EL (cell line): ENCODE measurements at places on chromosomes 2 and 18.

GRCh38 chr2:160381425-160381951 is 112.1 kb downstream of the RBMS1 start:
- no peak for DNase-seq

DNA sequence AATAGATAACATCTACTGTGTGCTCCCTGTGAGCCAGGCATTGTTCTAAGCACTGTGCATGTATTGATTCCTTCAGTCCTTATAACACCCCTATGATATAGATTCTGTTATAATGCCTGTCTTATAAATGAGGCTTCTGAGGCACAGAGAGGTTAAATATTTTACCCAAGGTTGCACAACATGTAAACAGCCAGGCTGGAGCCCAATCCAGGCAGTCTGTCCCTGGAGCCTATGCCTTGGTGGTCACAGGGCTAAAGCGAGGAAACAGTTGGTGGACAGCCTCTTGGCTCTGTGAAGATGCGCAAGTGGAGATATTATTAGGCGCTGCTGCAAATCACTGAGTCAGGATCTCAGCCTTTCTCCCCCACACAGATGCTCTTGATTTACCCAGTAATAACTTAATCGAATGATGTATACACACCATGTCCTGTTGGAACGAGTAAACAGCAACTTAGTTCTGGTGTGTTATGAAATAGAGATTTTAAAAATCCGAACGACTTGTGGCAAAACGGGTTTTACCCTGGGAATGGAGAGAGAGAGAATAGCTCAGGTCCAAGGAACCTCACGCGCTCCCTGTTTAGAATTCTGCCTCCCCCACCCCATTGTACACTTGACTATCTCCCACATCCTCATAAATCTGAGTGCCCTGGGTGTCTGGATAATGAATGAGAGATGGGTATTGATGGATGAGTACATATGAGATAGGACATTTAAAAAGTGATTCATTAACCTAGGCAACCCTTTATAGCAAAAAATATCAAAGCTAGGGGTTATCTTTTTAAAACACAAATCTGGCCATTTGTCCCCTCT is 231.9 kb downstream of the BCL2 start:
- DNase-seq: no peak

GRCh38 chr2:45128580-45128997 is 119.3 kb upstream of the SIX2 start:
- peak; percentile 99 for DNase-seq

DNA sequence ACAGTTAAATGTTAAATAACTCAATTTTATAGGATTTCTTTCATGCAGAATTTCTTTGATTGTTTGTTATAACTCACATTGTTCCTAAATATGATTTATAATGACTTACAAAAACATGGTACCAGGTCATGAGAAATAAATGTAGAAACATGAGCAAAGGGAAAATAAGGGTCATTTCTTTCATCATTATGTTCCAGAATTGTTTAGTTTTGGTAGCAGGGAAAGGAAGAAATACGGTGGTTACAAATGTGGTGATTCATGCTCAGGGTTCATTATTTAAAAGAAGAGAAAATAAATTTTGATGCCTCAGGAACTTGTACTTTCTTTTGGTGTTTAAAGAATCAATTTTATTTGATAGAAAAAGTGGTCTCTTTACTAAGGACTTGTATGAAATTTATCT is 4.4 kb downstream of the LYPD6B start:
- DNase-seq: no peak

- DNase-seq: no peak
Observed at GRCh38 chr2:85410584-85411404, 628 bp upstream of the CAPG start.

- peak; percentile 84 for DNase-seq
Observed at GRCh38 chr2:48343571-48344440, 186.1 kb upstream of the STON1 start.

GRCh38 chr2:179818546-179818945 is 42.9 kb downstream of the ZNF385B start:
- peak; percentile 55 for DNase-seq

DNA sequence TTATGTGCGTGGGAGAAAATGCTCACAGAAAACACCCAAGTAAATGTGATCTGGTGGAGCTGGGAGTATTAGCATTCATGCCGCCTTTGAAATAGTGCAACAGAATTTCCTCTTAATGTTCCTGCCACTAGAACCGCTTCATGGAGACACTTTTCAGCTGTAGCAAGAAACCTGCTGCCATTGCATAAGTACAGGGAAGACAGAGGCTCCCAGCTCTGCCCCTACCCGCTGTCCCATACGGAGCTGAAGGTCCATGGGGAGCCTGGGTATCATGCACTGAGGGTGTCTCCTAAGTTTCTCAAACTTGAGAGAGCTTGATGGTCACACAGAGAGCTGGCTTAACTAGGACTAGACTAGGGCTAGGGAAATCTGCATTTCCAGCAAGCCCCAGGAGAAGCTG is 49.6 kb downstream of the CRIM1 start:
- DNase-seq: no peak

GRCh38 chr18:10437837-10438236 is 16.6 kb upstream of the APCDD1 start:
- no peak for DNase-seq

DNA sequence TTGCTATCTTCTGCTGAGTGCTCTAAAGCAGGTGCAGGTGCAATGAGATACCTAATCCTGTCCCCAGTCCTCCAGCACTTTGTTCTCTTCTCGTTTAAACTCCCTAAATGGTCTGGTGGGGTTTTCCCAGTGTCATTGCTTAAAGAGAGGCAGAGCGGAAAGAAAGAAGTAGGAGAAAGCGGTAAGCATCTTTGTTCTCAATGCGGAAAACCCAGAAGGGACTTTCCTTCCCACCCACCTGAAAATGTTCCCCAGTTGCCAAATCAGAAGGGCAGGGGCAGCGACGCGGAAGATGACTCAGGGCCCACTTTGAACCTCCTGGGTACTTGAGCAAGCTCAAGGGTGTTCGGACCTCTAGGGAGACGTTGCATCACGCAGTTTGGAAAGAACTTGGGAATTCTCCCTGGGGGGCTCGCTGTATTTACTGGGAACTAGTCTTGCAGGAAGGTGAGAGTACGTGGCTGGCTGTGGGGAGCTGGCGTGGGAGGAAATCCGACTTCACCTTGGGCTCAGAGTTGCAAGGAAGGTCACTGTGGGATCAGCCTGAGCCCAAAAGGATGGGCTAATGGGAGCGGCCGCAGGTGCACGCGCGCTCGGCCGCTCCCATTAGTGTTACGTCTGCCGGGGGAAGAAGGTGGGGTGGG is 589 bp upstream of the SGPP2 start:
- no peak for DNase-seq

DNA sequence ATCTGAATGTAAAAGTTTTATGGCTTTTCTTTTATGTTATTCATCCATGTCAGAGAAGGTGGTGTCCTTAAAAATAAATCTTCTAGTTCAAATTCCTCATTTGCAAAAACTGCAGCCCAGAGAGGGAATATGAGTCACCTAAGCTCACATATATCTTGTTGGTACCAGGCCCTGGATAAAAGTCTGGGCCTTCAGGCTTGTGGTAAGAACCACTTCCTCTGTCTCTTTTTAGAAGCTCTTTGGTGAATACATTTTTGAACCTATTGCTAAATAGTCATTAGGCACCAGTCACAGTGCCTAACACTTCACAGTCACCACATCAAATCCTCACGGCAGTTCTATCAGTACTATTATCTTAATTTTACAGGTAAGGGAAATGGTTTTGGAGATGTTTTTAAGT is 199.2 kb downstream of the KCNS3 start:
- DNase-seq: peak; percentile 85

- no peak for DNase-seq
Observed at GRCh38 chr2:180169474-180169873, 162.4 kb upstream of the CWC22 start.

- DNase-seq: no peak
Observed at GRCh38 chr2:138500592-138501424, 762 bp upstream of the SPOPL start.

DNA sequence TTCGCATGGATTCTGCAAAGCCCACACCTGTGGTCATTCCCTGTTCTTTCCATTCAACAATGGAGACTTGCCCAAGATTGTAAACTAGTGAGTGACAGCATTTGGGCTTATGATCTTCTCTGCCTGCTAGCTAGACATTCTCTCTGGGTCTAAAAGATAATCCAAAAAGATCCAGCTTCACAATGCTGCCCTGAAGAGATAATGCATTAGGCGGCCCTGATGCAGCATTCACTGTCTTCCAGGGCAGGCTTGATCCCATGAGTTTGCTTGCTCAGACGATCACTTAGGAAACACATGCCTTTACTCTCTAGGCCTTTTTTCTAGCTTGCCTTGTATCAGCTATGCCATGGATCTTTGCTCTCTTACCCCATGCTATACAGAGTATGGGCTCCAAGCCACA is 196.1 kb downstream of the SETBP1 start:
- DNase-seq: no peak

DNA sequence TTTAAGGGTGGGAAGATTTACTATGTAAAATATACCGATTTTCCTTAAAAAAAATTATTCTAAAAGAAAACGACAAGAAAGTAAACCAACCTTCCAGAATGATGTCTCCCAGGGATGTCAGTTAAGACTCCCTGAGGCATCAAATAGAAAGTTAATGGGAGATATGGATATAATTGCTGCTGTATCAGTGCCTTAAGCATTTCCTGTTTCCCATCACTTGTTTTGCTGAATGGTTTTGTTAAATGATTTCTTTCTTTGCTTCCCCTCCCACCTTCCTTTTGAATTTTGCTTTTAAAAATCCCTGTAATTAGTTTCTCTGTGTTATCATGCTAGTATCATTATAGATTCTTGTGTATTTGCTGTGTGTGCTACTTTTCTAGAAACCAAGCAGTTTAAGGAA is 154.3 kb upstream of the CWC22 start:
- DNase-seq: no peak

GRCh38 chr2:23602116-23602515 is 217.1 kb downstream of the KLHL29 start:
- peak; percentile 97 for DNase-seq

- DNase-seq: no peak
Observed at GRCh38 chr2:2326068-2327040, 4.7 kb downstream of the MYT1L start.

GRCh38 chr18:57077786-57078552 is 68.9 kb upstream of the BOD1L2 start:
- no peak for DNase-seq

DNA sequence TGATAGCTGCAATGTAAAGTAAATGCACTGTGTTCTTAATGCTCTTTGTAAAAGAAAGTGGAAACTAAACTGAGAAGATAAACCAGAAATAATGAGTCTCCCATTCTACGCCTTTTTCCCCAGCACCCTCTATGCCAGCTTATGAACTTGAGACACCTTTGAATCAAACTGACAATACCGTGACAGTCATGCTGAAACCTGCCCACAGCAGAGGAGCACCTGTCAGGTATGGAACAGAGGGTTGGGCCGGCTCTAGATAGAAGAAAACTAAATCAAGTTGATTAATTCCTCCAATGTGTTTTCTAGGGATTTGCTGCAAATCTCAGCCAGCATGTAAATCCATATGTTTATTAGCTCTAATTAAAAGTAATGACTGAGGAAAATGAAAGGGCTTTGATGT is 520.6 kb upstream of the RAB12 start:
- no peak for DNase-seq

DNA sequence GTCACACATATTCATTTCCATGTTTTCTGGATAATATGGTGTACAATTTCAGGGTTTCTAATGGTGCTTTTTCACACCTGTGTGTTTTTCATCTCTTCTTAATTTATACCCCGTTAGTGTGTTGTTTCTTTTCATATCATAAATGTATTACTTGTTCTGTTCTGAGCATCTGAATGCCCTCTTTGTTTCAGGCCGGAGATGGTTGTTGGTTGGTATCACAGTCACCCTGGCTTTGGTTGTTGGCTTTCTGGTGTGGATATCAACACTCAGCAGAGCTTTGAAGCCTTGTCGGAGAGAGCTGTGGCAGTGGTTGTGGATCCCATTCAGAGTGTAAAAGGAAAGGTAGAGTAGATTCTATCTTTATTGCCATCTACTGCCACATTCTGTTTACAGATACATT is 45.1 kb upstream of the TBR1 start:
- no peak for DNase-seq

DNA sequence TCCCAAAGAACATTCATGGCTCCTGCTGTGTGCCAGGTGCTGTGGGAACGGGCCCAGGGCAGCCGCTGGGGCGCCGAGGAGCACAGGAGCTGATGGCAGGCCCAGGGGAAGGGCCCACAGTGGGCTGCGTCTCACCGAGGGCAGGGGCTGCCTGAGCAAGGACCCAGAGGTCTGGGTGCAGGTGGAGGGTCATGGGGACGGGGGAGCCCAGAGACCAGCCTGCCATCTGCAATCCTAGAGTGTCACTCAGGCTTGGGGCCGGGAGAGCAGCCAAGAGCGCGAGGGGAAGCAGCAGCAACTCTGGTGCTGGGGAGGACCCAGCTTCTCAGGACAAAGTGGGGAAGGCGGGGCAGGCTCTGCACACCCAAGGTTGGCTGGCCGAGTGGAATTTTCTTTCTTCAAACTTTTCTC is 207.4 kb downstream of the HDAC4 start:
- DNase-seq: no peak

DNA sequence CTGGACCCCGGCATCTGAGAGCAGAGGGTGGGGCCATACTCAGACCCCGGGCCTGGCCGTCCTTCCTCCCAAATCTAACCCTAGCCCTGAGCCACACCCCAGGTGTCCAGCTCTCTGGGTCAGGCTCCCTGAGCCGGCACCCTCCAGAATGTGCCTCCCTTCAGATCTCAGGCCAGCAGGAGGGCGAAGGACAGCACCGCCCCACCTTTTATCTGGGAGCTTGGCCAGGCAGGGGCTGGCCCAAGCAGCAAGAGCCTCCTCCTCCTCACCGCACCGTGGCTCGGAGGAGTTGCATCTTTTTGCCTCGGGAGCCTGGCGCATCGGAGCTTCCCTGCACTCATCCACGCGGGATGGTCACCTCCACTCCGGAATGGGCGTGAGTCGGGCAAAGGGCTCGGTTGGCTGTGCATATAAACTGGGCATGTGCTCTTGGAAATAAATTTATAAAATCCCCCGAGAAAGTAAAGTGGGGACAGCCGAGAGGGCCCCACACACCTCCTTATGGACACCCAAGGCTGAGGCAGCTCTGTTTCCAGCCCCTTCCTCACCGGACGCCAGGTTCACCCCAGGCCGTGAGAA is 69.1 kb upstream of the CTDP1 start:
- DNase-seq: no peak

GRCh38 chr2:34849827-34850226 is 1250.7 kb upstream of the FAM98A start:
- no peak for DNase-seq

- no peak for DNase-seq
Observed at GRCh38 chr2:84121-84520, 37.8 kb upstream of the FAM110C start.

GRCh38 chr2:46202987-46203386 is 94.2 kb upstream of the EPAS1 start:
- no peak for DNase-seq

GRCh38 chr2:119426801-119427395 is 4.8 kb upstream of the TMEM37 start:
- DNase-seq: no peak

GRCh38 chr2:234630801-234631261 is 133.9 kb upstream of the ARL4C start:
- peak; percentile 38 for DNase-seq

- peak; percentile 17 for DNase-seq
Observed at GRCh38 chr2:18831916-18832510, 242.6 kb upstream of the NT5C1B start.

- no peak for DNase-seq
Observed at GRCh38 chr2:117411983-117412382, 402.5 kb upstream of the DDX18 start.

GRCh38 chr2:160051371-160051800 is 11.0 kb downstream of the PLA2R1 start:
- no peak for DNase-seq
